ENCODE measurements at places on chromosomes 6 and 20. TPM values are rescaled to one million over a fixed set of nuclear protein-coding genes. Genes with fewer than 3 reads are reported as not detected.

DNA sequence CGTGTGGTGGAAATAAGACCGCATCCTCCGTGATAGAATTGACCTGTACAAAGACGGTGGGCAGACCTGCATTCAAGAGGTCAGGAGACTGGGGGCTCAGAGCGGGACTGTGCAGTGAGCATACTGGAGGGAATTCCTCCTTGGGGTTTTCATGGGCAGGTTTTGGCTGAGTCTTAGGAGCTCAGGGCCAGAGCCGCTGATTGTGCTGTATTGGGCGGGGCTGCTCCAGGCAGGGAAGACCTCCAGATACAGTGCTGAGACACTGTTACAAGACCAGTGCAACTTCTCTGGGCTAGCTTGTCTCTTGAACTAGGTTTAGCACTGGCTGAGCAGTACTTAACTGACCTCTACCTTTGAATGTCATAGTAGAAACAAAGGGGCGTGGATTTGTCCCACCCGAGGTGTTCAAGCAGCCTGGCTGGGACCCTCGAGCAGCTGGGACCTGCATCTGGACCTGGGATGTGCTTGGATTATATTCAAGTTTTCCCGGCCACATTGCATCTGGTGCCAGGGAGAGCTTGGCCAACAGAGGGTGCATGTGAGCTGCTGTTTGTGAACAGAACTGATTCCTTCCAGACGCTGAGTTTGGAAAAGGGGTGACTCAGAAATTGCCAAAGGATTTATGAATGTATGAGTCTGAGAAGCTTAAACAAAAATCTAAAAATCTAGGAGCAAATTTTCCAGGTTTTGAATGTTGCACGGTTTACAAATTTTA is 33.4 kb upstream of the SLC22A1 start:
- no peaks in the 10 kb centered on the region for H3K27me3 ChIP-seq
- no peak overlapping the region for H3K4me3 ChIP-seq
- H3K27ac ChIP-seq = no peak overlapping the region
- peaks cover 17% of the 10 kb centered on the region for H3K4me1 ChIP-seq
- no peak for DNase-seq
- H3K36me3 ChIP-seq = peaks cover 73% of the 10 kb centered on the region

- no peak overlapping the region for H3K4me3 ChIP-seq
- H3K4me1 ChIP-seq = peaks cover 2% of the 10 kb centered on the region
Observed at GRCh38 chr6:46323312-46323965, 152.7 kb upstream of the ENPP5 start.

The DEFB132 gene
- total RNA-seq = not detected

The MEA1 gene
- 84.1 TPM for total RNA-seq

The ZNF311 gene
- 0.39 TPM for total RNA-seq

The IYD gene
- not detected for total RNA-seq

DNA sequence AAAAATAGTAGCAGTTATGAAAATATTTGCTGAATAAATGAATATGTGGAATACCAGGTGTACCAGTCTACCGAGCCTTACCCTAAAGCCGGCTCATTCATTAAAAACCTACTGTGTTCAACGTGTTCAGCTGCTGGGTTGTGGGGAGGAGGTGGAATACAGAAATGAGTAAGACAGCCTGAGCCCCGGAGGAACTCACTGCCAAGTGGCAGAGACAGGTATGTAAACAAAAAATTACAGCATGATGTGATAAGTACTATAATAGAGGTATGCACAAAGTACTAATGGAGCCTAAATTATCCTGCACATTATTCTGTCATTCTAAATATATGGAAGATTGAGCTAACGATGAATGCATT is 6.8 kb upstream of the ADTRP start:
- no peak for DNase-seq
- H3K36me3 ChIP-seq = no peaks in the 10 kb centered on the region
- no peak overlapping the region for H3K27ac ChIP-seq

- H3K36me3 ChIP-seq = no peaks in the 10 kb centered on the region
- no peaks in the 10 kb centered on the region for H3K4me1 ChIP-seq
- DNase-seq = no peak
- no peak overlapping the region for H3K4me3 ChIP-seq
- H3K27ac ChIP-seq = no peak overlapping the region
- H3K27me3 ChIP-seq = no peaks in the 10 kb centered on the region
Observed at GRCh38 chr6:55833284-55833683, 42.1 kb downstream of the BMP5 start.

- H3K4me1 ChIP-seq = no peaks in the 10 kb centered on the region
- no peaks in the 10 kb centered on the region for H3K36me3 ChIP-seq
- DNase-seq = no peak
- no peak overlapping the region for H3K27ac ChIP-seq
- H3K4me3 ChIP-seq = no peak overlapping the region
Observed at GRCh38 chr6:163380216-163380615, 34.3 kb upstream of the QKI start.

The SERINC3 gene
- total RNA-seq = 56.3 TPM

DNA sequence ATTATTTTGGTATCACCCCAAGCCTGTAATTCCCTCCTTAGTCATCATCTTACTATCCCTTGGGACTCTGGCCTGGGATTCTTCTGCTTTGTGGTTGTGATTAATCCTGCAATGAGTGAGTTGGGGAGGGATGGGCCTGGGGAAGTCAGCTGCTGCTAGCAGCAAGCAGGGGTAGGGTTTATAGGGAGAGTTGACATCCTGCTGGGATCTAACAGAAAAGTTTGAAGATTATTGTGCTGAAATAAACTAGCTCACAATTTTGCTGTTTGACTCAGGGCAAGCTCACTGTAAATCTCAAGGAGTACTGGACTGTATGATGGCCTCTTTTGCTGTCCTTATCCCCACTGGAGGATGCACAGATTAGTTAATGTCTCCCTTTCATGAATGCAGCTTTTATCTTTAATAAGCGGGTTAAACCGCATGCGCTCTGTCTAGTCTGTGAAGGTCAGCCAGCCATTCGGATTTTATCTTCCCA is 83.4 kb downstream of the JARID2 start:
- peak overlapping the region; percentile 82 for H3K27ac ChIP-seq
- H3K4me3 ChIP-seq = peak overlapping the region; percentile 60
- peaks cover 14% of the 10 kb centered on the region for H3K36me3 ChIP-seq
- no peak for DNase-seq
- H3K4me1 ChIP-seq = peaks cover 83% of the 10 kb centered on the region
- no peaks in the 10 kb centered on the region for H3K27me3 ChIP-seq
